ENCODE measurements at places on chromosomes 6 and 20.

- no peak for DNase-seq
Measured at GRCh38 chr6:116221067-116221466, 32.8 kb downstream of the TSPYL4 start.

GRCh38 chr6:148479497-148479896 is 136.9 kb downstream of the SASH1 start:
- DNase-seq, result no peak

DNA sequence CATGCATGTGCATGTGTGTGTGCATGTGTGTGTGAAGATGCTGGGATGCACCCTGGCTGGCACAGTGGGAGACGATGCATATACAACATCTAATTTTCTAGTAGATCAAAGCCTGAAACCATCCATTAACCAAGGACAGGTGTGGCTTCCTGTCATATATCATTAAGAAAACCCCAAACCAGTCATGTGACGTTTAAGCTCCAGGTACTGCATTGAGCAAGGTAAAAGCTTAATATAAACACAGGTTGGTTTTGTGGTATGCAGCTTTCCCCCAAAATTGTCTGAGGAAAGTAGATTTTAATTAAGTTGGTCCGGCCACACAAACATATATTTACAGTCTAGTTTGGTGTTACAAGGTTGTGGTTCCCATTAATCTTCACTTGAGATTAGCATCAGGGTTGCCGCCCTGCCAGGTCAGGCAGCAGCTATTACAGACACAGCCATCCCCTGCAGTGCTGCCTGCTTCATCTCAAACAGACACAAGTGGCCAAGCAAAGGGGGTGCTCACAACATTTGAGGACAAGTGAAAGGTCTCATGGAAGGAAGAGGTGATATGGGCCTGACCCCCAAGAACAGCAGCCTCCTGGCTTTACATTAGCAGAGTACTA is 48.6 kb upstream of the NAA20 start:
- DNase-seq, result no peak

- DNase-seq, result no peak
Measured at GRCh38 chr6:33028220-33028849, 18.9 kb upstream of the HLA-DOA start.

GRCh38 chr6:111758608-111759329 is 114.5 kb downstream of the FYN start:
- peak; percentile 40 for DNase-seq

DNA sequence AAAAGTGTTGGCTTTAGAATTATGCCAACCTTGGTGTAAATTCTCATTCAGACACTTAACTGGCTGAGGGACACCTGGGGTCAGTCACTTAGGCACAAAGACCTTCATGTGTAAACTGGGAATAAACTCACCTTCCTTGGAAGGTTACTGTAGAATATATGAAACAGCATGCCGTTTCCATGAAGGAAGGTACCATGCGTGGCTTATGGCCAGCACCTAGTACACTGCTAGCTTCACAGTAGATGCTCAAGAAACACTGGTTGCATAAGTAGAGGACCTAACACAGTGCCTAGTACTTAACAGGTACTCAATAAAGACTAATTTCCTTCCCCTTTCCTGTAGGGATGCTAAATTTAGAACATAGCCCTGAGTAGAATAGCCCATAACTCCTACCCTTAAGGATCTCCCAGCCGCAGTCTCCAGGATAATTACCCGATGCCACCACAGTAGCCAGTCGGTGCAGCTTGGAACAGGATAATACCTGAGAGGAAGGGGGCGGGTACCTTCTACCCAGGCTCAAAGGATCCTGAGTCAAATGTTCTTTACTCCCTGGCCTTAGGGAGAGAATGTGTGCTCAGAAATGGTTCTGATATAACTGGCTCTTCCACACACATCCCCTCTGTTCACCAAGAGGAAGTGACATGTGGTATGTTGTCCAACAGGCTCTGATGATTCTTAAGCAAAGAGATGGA is 3.6 kb downstream of the BCL2L1 start:
- no peak for DNase-seq

GRCh38 chr6:43391440-43392031 is 22.1 kb upstream of the ZNF318 start:
- peak; percentile 29 for DNase-seq

- no peak for DNase-seq
Measured at GRCh38 chr20:56845546-56846086, 216.5 kb downstream of the TFAP2C start.

GRCh38 chr6:154606457-154606856 is 96.0 kb upstream of the CNKSR3 start:
- DNase-seq, result peak; percentile 91

DNA sequence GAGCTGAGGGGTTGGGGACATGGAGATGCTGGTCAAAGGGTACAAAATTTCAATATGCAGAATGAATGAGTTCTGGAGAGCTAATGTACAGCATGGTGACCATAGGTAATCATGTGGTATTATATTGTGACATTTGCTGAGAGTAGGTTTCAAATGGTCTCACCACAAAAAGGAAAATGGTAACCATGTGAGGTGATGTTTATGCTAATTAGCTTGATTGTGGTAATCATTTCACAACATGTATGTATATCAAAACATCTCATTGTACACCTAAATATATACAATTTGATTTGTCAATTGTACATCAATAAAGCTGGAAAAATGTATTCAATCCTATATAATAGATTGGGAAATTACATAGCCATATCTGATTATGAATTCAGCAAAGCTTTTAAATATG is 29.5 kb upstream of the TMEM14A start:
- DNase-seq, result no peak

DNA sequence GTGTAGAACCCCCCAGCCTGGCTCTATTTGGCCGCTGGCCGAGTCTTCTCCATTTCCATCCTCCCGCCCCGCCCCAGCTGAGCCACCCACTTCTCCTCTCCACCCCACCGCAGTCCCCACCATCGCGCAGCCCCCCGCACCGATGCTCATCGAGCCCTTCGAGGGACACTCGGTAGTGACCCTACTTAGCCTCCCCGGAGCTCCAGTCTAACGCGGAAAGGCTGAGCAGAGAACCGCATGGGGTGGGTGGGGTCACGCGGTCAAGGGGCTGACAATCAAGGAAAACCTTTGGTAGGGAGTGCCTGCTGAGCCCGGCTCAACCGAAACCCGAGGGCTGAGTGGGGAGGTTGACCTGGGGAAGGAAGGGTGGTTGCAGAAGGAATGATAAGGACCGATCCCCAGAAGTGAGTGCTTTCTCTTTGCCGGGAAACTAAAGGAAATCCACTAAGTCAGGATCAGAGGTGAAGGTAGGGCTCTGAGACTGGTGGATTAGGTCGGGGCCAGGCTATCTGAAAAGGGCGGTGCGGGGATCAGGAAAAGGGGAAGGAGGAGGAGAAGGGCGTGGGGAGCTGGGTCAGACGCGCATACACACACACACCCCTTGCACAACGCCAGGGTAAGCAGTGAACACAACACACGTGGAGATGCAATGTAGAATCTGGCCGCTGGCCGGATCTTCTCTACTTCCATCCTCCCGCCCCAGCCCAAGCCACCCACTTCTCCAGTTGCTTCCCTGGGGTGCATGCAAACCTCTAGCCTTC is 49.8 kb downstream of the CPXM1 start:
- no peak for DNase-seq

DNA sequence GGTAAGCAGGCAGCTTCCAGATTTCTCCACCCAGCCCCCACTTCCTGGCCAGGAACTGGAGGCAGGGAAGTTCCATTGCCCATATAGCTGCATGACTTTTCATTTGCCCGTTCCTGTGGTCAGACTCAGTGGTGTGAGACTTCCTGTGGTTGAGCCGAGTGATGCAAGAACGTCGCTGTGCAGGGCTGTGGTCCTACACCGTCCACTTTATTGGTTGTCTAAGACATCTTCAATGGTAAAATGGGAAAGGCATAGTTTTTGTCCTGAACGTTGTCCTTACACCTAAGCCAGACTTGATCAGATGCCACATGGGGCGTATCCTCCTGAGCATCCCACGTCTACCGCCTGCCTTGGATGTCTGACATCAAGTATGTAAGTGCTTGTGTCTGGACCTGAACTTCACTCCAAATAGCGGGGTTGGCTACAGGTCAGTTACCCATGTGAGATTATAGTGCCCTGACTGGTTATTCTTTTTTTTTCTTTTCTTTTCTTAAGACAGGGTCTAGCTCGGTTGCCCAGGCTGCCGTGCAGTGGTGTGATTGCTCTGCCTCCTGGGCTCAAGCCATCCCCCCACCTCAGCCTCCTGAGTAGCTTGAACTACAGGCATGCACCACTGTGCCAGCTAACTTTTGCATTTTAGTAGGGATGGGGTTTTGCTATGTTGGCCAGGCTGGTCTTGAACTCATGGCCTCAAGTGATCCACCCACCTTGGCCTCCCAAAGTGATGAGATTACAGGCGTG is 25.9 kb upstream of the GTSF1L start:
- no peak for DNase-seq

GRCh38 chr6:42402184-42402583 is 49.5 kb downstream of the TRERF1 start:
- peak; percentile 51 for DNase-seq

DNA sequence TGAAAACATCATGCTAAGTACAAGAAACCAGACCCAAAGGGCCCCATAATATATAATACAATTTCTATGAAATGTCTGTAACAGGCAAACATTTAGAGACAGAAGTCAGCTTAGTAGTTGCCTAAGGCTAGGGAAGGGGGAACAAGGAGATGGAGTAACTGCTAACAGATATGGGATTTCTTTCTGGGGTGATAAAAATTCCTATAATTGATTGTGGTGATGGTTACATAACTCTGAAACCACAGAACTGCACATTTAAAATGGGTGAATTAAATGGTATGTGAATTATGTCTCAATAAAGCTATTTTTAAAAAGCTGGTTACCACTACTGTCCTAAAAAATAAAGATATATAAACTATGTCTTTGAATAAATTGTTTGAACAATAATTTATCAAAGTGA is 3.2 kb downstream of the CEP162 start:
- no peak for DNase-seq

GRCh38 chr6:168527451-168528210 is 86.6 kb downstream of the SMOC2 start:
- no peak for DNase-seq

- peak; percentile 14 for DNase-seq
Measured at GRCh38 chr20:4896971-4897497, 104.3 kb downstream of the SLC23A2 start.

- no peak for DNase-seq
Measured at GRCh38 chr6:33259032-33259431, 12.6 kb downstream of the VPS52 start.

DNA sequence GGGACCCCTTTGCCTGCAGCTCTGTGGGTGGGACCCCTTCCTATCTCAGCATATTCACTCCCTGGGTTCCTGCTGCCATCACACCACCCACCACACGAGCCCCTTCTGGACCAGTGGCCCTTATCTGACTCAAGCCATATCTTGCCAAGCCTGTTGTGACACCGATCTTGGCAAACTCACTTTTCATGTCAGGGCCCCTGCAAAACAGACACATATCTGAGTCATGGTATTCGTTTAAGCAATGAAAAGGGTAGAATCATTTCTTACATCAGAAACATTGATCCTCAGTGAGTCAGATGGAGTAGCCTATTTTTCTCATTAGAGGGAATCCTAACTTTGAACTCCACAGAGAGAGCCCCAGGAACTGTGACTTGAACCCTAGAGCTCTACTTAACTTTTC is 10.6 kb downstream of the RAET1E start:
- no peak for DNase-seq

GRCh38 chr6:42440778-42441696 is 10.7 kb downstream of the TRERF1 start:
- no peak for DNase-seq
